ENCODE measurements at places on chromosomes 5 and 9.

DNA sequence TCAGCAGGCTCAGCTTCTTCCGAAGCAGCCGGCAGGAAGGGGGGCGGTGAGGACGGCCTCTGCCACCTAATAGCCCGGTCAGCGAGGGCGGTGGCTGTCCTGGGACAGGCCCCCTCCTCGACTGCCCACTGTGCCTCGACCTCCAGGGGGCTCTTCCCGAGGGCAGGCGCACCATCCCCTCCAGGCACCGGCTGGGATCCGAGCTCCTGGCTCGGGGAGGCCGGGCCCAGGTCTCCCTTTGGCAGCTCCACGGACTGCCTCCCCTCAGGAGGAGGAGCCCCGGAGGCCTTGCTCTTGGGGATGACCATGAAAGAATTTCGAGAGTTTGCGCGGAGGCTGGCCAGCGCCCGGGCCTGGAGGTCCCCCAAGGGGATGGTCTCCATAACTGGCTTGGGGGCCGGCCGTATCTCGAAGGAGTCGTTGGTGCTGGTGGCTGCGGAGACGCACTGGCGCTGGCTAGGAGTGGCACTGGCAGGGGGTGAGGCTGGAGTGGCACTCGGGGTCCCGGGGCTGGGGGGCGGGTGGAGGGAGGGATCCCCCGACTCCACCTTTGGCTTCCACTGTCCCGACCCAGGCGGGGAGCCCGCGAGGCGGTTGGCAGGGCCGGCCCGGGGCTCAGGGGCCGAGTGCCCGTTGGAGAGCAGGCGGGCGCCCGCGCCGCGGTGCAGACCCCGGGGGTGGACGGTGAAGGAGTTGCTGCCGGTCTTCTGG lies 975 bp downstream of the TPRN start:
- DNase-seq: no peak

- DNase-seq: no peak
These were observed 160.0 kb downstream of the PIK3R1 start for GRCh38 chr5:68375540-68375939.

- no peak for DNase-seq
These were observed 39.7 kb upstream of the NIPBL start for GRCh38 chr5:36836831-36837230.

GRCh38 chr5:136076881-136077445 lies 48.2 kb downstream of the TGFBI start:
- DNase-seq: no peak

- DNase-seq: no peak
These were observed 36.2 kb upstream of the ROR2 start for GRCh38 chr9:91986248-91986647.

GRCh38 chr5:109938453-109938852 lies 248.7 kb downstream of the MAN2A1 start:
- DNase-seq: no peak

DNA sequence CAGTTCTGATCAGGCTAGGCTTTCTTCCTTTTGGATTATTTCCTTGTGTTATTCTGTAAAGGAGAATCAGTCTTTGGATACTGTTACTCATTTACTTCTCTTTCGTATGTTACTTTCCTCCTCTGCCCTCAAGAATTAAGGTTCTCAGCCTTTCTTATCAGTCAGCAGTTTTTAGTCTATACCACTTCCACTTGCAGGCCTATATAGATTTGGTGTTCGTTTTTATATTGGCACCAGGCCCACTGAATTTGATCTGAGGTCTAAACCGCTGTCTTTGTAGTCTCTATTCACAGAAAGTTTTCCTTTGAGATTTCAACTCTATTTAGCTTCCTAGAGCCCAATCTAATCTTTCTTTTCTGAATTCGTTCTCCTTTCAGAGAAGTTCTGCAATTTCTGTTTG lies 62.8 kb downstream of the ERBIN start:
- DNase-seq: no peak

DNA sequence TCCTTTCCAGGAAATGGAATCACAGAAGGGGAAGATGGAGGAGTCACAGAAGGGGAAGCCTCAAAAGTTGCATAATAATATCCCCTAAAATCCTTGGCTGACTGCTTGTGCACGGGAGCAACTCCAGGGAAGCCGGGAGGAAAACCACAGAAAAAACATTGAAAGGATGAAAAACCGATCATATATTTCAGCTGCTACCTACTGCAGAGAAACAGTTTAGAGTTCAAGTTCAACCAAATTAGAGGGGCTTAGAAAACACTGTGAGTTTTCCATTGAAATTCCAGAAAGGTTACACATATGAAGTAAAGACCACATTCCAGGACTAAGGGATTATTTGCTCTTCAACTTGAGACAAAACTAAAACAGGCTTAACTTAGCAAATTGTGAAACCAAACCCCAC lies 37.6 kb upstream of the MTAP start:
- DNase-seq: no peak

DNA sequence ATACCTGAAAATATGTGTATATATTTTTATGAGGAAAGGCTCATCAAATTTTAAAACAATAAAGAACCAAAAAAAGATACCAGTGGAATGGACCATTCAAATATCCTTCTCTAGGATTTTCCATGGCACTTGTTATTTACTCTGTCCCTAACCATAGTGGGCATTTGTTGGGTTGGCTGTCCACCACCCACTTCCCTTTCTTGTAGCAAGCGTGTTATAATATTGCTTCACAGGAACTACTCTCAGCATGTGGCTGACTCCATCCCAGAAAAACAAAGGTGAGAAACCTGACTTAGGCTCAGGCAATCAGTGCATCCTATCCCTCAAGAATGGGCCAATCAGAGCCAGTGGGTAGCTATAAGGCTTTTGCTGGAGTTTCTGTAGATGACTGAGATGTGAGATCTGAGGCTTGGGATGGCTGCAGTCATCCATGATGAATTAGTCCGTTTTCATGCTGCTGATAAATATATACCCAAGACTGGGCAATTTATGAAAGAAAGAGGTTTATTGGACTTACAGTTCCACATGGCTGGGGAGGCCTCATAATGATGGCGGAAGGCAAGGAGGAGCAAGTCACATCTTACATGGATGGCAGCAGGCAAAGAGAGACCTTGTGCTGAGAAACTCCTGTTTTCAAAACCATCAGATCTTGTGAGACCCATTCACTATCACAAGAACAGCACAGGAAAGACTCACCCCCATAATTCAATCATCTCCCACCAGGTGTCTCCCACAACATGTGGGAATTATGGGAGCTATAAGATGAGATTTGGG lies 17.2 kb downstream of the C5orf63 start:
- DNase-seq: no peak

- no peak for DNase-seq
These were observed 59.9 kb downstream of the SLC1A3 start for GRCh38 chr5:36666274-36666673.

GRCh38 chr5:59845730-59846129 lies 47.8 kb downstream of the PDE4D start:
- DNase-seq: no peak

- DNase-seq: no peak
These were observed 43.2 kb downstream of the PSMB7 start for GRCh38 chr9:124372038-124372437.

DNA sequence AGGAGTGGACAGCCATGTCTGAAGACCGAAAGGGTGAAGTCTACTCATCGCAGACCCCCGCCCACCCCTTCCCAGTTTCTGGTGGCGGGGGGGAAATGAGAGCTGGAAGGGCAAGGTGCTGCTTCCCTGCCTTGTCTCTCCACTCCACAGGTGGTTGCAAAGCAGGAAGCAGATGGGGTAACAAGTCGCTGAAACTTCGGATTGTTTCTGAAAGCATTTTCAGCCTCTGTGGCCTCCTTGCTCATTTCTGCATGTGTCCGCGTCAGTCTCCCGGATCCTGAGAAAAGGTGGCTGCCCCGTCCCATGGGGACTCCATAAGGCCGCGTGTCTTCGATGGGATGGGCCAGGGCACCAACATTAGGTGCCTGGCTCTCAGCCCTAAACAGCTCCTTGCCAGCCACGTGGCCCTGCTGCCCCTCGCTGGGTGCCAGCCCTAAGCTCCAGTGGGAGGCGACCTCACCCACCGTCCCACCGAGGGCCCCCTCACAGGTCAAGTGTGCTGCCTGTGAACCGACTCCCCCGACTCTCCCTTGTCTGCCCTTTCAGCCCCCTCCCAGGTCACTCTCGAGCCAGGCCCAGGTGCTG lies 971 bp downstream of the PHYKPL start:
- DNase-seq: no peak

DNA sequence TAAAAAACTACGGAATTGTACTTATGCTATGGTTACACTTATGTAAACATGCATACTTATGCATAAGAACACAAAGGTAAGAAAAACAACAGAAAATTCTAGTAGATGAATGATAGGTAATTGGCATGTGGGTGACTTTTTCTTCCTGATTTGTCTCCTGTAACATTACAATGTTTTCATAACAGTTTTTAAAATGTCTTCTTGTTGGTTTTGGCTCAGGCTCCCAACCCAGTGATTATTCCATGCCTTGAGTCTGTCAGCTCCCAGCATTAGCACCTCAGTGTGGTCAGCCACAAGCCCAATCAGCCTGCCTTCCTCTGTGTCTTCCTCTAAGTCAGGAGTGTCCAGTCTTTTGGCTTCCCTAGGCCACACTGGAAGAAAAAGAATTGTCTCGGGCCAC lies 7.9 kb upstream of the FOXE1 start:
- DNase-seq: no peak

- no peak for DNase-seq
These were observed 176.4 kb downstream of the FGF18 start for GRCh38 chr5:171595801-171596231.

DNA sequence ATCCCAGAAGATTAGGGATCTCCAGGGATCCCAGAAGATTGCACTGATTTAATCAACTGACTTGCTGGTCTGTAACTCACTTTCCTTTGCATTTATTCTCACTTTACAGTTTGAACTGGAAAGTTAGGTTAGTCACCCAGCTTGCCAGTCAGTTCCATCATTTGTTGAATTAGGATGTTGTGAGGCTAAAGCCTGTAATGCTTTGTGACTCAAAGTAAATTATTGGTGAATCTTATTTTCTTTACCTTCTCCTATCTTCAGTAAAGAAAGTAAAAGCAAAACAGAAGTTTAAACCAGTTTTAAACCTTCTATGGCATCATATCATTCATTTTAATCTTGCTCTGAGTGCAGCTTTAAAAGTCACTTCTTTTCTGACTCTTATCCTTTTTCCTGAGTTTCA lies 85.8 kb downstream of the SLC44A1 start:
- no peak for DNase-seq

DNA sequence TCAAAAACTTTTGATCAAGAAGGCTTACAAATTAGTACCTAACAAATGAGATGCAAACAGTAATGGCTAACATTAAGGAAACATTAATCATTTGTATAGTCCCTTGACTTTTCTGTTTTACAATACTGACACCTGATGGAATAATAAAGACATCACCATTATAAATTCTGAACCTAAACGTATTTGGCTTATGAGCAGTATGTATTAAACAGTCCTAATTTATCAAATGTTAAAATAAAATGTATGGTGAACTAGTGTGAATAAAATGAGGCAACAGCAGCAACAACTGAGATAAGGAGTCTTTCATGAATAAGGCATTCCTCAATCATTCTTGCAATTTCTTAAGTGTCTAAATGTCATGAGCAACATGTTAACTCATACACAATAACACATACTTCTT lies 6.0 kb downstream of the PUM3 start:
- DNase-seq: no peak

DNA sequence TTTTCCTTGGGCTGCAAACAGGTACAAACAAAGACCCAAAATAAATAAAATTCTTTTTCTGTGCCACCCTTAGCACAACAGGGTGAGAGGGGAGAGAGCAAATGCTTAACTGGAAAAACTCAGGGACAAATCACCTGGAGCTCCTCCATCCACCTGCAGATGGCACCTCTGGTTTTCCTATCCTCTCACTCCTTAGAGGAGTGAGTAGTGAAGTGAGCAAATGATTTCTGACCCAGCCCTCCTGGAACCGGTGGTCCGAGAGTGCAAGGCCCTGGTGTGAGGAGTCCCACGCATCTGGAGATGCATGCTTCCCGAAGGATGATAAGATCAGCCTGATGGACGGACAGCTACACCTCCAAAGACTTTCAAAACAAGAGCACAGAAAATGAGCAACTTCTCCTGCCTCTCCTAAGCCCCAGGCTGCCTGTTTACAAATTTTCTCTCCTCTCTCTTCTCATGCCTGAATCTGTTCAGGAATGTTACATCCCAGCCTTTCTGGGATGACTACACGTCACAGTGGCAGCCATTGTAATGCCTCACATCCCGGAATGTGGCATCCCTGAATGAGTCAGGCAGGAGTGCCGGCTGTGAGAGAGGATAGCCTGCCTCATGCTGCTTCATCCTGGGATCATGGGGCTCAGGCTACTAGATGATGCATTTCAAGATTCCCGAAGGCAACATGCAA lies 86.4 kb downstream of the ADRB2 start:
- DNase-seq: no peak

GRCh38 chr9:131627648-131628458 lies 82.5 kb downstream of the PRRT1B start:
- DNase-seq: no peak

DNA sequence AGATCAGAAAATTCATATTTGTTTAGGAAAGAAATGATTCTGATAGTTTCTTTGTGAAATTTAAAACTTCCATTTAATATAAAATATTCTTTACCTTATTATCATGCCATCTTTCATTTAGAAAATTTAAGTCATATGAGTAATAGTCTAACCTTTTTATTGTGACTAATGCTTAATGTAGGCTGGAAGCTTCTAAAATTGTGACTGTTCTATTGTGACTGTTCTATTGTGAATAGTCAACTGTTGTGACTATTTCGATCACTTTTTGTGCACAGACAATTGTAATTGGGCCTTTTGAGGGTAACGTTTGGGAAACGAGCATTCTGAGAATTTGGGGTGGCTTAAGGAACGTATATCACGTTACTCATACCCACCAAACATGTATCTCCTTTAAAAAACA lies 100.0 kb downstream of the PARP8 start:
- DNase-seq: no peak

GRCh38 chr9:97560154-97560553 lies 58.7 kb downstream of the TMOD1 start:
- DNase-seq: no peak

GRCh38 chr5:132656774-132657355 lies 1.1 kb upstream of the IL13 start:
- no peak for DNase-seq

DNA sequence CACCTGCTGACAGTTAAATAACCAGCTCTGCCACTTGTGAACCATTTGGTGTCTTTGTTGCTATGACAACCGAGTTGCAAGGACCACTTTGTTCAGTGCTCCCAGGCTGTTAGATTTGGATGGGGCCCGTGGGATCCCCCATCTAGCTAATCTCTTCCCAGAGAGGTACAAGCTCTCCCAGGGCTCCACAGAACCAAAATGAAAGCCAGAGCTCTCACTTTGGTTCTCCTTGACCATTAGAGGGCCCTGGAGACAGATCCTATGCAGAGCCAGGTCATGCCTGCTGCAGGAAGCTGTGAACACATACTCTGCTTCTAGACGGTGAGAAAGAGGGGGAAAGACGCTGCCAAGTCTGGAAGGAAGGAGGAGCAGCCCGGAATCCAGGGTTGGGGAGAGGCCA lies 224.6 kb downstream of the GABBR2 start:
- DNase-seq: no peak

DNA sequence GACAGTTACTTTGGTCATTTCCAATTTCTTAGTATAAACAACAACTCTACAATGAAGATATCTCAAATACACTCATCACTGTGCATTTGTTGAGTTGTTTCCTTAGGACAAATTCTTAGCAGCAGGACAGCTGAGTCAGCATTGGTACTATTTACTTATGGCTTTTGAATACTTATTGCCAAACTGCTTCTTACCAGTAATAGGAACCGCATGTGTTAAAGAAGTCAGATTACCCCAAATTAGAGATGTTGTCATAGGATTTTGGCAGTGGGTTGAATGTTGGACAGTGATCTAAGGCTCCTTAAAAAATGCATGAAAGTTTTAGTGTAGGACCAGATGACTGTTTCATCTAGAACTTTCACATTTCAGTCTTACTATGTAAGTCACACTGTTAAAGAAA lies 280.1 kb upstream of the DMRT1 start:
- DNase-seq: no peak

Data from KG1 (cell line).